T-helper 2 cell (primary cell): ENCODE measurements at places on chromosomes 4 and X.

DNA sequence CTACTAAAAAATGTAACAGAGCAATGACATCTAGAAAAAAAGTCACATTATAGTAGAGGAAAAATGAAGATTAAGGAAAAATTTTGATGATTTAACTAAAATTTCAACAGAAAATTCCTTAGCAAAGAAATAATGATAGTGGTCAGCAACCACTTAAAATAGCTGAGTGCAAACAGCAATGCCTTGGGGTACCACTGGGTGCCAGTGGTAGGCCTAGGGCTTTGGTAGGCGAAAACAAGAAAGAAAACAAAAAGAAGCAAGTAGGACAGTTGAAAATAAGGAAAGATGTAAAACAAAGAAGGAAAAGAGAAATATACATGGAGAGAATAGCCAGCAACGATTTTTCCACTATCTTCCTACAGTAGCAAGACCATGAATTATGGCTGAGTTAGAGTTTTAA, 313.5 kb upstream of the IRS4 start:
- DNase-seq: no peak

- DNase-seq: no peak
These were observed 60.8 kb downstream of the RRAGB start for GRCh38 chrX:55778322-55778721.

- DNase-seq: no peak
These were observed 32.5 kb upstream of the TLR2 start for GRCh38 chr4:153651587-153651986.

DNA sequence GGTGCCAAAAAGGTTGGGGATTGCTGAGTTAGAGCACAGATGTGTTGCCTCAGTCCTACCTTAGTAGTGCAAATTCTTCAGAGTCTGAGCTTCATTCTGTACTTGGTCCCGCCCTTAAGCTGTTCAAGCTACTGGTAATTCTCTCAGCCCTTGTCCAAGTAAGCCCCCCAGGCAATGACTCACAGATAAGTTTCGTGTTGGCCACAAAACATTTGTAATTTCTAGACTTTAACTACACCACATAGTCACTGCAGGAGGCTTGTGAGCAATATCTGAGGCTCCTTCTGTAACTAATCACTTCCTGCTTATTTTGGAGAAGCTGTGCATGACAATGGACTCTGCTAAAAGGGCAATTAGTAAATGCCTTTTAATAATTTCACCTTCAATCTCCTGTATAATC, 1420.5 kb downstream of the PCDH7 start:
- DNase-seq: no peak

- DNase-seq: no peak
These were observed 62.3 kb downstream of the TMA16 start for GRCh38 chr4:163556650-163557391.
